Spleen (tissue), 13 donors: ENCODE measurements at places on chromosomes 3 and 15.

DNA sequence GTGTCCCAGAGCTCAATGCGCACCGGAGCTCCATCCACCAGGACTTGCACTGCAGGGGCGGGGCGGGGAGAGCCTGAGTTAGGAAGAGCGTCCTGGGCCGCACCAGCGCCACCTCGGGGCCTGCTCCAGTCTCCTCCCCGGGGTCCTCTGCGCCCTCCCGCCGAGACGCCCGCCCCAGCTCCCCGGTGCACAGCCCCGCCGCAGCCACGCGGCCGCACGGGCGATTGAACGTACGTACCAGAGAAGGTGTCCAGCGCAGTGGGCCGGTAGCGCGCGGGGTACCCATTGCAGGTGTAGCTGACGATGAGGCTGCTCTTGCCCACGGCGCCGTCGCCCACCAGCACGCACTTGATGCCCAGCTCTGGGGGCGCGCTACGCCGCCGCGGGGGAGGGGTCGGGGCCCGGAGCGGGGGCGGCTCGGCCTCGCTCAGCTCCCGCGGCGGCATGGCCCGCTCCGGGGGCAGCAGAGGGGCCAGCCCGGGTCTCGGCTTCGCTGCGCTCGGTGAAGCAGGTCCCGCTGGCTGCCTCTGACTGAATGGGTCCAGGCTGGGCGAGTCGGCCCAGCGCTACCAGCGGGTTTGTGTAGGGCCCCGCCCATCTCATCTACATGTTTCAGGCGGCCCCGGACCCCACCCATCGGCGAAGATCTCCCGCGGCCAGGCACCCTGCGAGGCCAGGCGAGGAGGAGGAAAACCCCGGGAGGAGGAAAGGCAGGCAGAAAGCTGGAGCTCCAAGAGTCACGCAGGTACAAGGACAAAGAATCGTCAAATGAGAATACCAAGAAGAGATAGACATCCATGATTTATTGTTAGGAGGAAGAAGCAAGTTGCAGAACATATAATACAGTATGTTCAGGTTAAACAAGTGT, at the start of gene RHOV:
TSS of gene RHOV (minus strand) at position 541 of the 868 bp plus-strand sequence. CDS start at position 446, 95 bp downstream.
- peak; percentile 86 for DNase-seq

- no peak for DNase-seq
These were observed 24.7 kb upstream of the EOMES start for GRCh38 chr3:27746838-27747237.

DNA sequence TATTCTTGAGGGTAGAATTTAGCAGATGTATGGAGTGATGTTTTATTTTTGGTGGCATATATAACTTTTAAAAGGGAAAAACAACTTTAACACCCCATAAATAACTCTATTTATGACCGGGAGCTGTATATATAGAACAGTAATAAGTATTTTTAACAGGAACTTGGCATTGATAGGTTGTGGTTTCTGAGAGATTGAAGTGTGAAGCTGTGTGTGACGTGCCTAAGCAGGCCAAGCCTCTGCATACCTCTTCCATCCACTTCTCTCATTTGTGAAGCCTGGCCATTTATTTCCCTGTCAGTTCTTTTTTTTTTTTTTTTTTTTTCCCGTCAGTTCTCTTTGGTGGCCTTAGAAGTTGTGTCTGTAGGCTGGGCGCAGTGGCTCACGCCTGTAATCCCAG, 23.0 kb downstream of the RBM5 start:
- DNase-seq: no peak

GRCh38 chr15:70387081-70387480, 289.4 kb upstream of the TLE3 start:
- no peak for DNase-seq

GRCh38 chr15:57762302-57762701, 55.8 kb downstream of the POLR2M start:
- no peak for DNase-seq

- DNase-seq: no peak
These were observed 111.7 kb upstream of the TP63 start for GRCh38 chr3:189519458-189519857.

DNA sequence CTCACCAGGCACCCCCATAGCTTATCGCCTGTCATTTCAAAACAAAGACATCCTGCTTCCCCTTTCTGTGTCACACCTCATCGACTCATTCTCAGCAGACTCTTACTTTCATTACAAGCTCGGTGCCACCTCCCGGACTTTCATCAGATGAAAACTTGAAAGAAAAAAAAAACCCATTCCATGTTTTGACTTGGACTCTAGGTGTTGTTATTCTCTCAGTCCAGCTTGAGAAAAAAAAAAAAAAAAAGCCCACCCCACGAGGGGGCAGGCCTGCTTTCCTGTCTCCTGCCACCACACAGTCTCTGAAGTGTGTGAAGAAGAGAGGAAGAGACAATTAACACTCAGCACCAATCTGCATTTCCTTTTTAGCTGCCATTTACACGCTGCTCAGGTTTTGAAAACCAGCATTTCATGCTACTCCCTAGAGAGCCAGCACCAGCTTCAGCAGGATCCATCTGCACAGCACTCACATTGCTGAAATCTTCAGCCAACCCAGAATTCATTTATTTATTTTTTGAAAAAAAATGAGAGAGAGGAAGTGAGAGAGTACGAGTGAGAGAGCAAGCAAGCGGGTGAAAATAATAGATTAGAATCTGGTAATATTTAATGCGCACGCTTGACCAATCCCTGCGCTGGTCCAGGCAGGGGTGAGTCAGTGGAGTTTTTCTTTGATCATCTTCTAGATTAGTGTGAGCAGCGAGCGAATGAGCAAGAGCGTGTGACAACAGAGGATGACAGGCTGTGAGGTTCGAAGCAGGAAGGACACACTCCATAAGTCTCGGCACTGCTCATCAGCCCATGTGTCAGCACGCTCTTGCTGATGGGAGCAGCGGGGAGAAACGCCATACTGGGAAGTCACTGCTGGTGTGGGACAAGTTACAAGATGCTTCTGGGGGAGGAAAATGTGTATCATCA, 23.5 kb downstream of the ZNF80 start:
- peak; percentile 86 for DNase-seq

- peak; percentile 36 for DNase-seq
These were observed 110.0 kb upstream of the DLG1 start for GRCh38 chr3:197408177-197408957.

DNA sequence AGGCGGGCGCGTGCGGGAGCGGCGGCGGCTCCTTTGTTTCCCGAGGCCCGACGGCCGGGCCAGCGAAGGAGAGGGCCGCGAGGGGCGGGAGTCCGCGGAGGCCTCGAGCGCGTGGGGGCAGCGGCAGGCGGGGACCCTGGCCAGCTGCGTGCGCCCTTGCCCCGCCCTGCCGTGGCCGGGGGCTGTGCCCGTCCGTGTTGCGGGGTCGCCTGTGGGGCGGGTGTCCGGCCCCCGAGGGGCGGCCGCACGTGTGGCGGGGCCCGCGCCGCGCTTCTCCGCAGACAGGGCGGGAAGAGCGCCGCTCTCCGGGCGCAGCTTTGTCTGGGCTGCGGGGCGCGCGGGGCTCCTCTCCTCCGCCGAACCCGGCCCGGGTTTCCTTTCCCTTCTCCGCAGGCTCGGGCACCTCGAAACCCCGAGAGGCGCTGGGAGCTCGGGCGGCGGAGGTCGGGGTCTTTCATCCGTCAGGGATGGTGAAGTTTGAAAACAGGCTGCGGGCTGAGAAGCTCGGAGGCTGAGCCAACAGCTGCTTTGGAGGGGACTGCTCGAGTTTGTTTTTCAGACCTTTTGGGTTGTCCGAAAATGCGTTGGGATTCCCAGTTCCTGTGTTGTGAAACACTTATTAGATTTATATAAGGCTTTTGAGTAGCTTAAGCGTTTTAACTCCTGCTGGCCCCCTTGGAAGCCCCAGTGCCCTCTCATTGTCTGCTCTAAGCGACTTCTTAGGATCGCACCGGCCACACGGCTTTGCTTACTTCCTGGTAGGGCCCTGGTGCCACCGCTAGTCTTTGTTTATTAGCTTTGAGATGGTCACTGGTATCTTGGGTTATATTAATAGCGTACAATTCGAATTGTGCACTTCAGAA, 817 bp downstream of the USP3 start:
- DNase-seq: peak; percentile 93

DNA sequence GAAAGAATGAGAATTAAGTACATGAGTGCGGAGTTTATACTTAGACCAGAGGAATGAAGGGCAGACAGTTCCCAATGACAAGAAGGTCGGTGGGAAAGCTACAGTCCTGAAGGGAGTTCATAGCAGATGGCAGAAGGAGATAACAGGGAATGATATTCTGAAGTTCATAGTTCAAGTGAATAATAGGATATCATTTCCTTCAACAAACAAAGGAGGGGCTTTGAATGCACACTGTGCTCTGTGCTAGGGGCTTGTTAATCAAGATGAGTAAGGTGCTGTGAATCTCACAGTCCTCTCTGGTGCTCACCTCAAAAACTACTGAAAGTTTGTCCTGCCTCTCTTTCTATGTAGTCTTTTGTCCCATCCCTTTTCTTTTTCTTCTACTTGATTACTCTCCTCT, 41.9 kb downstream of the SIDT1 start:
- DNase-seq: no peak

GRCh38 chr3:141537856-141538255, 51.0 kb downstream of the RASA2 start:
- no peak for DNase-seq

DNA sequence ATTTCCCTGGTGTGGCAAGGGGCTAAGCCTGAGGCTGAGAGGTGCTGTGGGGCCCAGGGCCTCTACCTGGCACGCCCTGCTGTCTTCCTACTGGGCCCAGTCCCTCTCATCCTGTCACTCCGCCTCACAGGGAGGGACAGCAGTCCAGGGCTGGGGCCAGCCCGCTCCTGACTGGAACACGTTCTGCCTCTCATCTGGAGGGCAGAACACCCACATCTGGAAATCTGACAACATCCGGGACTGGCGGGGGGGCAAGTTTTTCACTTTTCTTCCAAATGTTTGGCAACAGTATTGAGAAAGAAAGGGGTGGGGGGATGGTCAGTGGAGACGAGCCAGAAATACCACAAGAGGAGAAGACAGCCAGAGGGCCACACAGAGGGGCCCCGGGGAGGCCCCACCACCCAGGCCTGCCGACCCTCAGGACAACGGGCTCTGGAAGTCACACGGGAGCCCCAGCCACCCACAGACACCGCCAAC, 1.8 kb upstream of the MYL3 start:
- DNase-seq: peak; percentile 74

DNA sequence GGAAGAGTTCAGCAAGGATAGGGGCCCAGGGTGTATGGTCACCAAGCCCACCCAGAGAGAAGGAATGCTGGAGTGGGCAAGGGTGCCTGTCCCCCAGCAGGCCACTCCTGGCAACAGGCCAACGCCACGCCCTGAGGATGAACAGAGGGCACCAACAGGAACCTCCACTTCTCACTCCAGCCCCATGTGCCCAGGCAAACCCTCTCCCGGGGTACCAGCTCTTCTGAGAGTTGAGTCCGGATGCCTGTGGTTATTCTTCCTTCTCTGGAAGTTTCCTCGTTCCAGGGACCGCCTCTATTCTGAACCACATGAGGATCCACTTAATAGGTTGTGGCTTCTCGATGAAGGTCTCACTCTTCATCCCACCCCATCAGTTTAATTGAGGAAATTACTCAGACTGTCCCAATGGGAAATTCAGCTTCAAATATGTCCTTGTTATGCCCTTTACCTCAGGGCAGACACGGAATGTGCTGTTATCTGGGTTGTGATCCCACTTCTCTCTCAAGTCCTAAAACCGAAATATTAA, 114.3 kb downstream of the LIPC start:
- DNase-seq: no peak

GRCh38 chr3:182925330-182925943, 54.9 kb downstream of the DCUN1D1 start:
- no peak for DNase-seq

DNA sequence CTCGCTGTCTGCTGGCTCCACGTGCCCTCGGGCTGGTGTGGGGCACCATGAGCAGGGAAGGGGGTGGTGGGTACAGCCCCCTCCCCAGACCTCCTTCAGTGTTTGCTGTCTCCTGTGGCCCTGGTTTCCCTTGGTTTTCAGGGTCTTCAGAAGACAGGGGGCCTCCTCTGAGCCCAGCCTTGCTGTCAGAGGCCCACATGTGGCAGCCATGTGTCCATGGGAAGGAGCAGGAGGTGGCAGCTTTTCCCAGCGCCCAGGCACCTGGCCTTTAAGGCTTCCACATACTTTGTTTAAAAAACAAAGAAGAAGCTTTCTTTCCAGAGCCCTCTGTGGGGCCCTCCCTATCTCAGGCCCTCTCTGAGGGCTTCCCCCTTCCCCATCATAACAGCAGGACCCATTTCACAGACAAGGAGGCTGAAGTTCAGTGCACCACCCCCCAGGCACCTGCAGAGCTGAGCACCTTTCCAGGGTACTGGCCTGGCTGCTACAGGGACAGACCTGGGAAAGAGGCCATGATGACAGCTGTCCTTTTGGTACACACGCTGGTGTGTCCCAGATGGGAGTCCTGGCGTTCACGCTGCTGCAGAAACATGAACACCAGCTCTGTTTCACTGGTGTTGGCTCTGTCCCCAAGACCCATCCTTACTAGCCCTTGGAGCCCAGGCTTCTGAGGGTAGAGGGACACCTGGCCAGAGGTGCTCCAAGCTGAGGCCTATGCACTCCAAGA, 73.7 kb downstream of the DNAJB8 start:
- DNase-seq: no peak

DNA sequence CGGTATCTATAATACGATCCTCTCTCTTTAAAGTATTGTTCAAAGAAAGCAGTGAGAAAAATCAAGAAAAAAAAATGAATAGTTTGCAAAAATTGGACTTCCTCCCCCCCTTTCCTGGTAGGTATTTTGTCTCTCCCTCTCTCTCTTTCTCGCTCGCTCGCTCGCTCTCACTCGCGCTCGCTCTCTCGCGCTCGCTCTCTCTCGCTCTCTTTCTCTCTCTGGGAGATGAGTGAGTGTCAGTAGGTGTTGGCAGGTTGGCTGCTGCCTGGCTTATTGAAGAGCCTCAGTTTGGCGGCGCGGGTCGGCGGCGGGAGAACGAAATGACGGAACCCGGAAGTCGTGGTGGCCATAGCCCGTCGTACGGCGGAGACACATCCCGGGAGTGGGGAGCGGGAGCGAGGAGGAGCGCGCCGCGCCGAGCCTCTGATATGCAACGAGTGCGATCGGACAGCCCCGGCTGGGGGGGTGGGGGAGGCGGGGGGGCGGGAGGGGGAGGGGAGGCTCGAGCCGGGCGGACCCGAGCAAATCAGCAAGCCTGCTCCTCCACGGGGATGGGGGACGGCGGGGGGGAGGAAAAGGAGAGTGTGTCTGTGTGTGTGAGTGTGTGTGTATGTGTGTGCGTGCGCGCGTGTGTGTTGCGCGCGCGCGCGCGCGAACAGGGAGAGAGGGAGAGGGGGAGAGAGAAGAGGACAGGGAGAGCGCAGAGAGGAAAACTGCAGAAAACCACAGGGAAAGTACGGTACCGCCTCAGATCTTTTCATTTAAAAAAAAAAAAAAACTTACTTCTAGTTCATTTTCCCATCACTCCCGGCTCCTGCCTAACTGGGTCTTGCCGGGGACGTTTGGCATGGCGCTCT, at the start of gene MEIS2:
TSS of gene MEIS2 (minus strand) at position 441 of the 857 bp plus-strand sequence. CDS start 1,083 bp downstream, outside the sequence.
- DNase-seq: peak; percentile 89

DNA sequence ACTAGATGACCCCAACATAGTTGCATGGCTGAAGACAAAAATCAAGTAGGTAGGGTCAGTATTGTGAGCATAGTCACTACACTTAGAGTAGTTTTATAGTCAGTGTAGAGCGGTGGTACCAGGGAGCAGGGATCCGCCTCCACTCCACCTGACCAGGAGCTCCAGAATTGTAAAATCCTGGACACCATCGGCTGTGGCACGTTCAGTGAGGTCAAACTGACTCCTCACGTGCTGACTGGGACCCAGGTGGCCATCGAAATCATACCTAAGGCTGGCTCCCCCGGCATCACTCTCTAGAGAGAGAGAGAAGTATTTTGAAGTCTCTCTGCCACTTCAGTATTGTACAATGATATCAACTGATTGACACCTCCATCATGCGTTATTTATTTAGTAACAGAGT, 59.7 kb upstream of the TAMM41 start:
- no peak for DNase-seq
